Amniotic stem cell (primary cell): ENCODE measurements at places on chromosomes 1 and 21.

- no peak for DNase-seq
These were observed 31.8 kb downstream of the MEF2D start for GRCh38 chr1:156468693-156469345.

- DNase-seq, result no peak
These were observed 173.4 kb upstream of the HMCN1 start for GRCh38 chr1:185560760-185561159.

- DNase-seq, result no peak
These were observed 95.2 kb downstream of the ITPKB start for GRCh38 chr1:226643611-226644540.

- no peak for DNase-seq
These were observed 321.0 kb downstream of the PLPP3 start for GRCh38 chr1:56258371-56258770.

DNA sequence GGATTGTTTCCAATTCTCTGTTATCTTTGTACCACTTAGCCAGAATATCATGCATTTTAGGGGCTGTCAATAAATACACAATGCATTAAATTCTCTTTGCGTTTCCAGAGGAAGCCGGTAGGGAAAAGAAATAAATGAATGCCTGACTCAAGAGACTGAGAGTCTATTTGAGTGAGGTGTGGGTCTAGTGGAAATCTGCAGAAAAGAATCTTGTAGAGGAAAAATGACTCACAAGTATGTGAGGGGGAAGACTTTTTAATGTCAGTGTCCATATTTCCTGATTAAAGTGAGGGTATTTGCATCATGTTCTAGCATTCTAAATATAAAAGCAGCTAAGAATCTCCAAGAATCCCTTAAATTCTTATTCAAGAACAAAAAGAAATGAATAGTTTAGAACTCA is 271.1 kb downstream of the PTPRC start:
- DNase-seq, result no peak

DNA sequence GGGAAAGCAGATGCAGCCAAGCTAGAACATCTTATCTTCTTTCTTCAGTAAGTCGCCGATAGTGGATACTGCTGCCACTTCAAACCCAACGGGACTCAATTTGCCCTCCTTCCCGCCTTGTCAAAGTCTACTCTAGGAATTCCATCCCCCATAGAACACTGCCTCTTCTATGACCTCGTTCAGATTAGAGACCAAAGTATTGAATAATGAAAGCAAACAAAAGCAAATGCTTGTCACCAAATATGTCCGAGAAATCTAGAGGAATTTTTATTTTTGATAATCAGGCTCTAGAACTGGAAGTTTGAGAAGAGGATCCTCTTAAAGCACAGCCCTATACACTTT is 853 bp upstream of the RRAGC start:
- DNase-seq, result no peak

DNA sequence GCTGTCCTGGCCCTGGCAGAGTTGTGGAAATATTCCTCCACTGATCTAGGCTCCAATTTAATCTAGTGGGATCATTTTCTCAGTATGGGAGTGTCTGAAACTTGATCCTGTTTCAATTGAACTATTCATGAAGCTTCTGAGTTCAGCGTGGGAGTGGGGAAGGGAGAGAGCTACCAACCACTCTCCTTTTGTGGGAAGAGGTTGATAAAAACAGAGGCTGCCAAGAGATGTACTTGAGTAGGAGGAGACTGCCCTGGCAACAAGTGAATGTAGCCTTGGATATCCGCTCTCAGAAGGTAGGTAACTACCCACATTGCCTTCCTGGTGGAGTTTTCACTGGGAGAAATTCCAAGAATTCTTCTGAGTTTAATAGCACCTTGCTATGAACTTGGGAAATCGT is at the start of gene CTXND2:
CTXND2 (plus strand) TSS at position 119 of the 400 bp plus-strand sequence. CDS start 25,179 bp downstream, outside the sequence.
- no peak for DNase-seq

- no peak for DNase-seq
These were observed 16.5 kb upstream of the RNF220 start for GRCh38 chr1:44388551-44388950.
